ENCODE measurements at places on chromosomes 16 and 17.

- no peak for DNase-seq
Observed at GRCh38 chr17:50274142-50274896, at the start of gene TMEM92. TSS of gene TMEM92 (plus strand) at chr17:50274466. CDS start at chr17:50274502, 36 bp downstream.

DNA sequence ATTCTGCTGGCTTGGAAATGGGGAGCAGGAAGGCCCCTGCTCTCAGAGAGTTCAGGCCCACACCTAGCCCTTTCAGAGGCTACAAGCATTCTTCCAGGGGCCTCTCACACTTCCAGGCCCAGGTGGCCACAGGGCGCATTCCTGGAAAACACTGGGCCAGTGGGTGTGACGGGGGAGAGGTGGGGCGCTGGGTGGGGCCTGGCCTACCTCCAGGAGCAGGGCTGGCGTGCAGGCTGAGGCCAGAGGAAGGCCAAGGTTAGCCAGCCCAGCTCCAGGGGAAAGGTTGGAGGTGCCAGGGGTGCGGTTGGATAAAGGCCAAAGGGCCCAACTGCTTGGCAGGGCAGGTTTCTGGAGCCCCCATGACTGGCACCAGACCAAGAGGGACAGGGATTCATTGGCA lies 198.2 kb downstream of the MAF start:
- no peak for DNase-seq

- no peak for DNase-seq
Observed at GRCh38 chr17:59332749-59333377, 1.4 kb downstream of the YPEL2 start.

DNA sequence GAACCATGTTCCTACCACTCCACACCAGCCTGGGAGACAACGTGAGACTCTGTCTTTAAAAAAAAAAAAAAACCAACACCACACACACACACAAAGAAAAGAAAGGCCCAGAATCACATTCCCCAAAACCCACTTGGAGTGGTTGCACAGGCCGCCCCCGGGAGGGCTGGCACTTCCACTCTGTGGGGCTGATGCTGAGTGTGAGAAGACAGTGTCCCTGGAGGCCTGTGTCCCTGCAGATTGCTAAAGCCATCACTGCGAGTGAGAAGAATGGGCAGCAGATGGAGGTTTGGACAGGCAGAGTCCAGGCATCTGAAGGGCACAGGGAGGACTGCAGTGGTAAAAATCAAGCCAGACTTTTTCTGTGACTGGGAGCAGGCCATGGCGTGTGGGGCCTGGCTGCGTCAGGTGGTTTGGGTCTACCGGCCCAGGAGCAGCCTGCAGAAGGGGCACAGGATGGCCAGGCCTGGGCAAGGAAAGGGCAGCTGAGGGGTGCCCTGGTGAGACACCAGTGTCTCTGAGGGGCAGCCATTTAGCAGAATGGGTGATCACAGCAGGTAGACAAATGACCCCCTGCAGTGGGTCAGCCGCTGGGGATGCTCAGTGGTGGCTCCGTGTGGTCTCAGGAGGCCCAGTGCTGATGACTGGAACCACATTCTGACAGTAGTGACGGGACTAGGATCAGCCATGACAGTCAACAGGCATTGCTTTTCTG lies 13.1 kb downstream of the CTRB2 start:
- no peak for DNase-seq

DNA sequence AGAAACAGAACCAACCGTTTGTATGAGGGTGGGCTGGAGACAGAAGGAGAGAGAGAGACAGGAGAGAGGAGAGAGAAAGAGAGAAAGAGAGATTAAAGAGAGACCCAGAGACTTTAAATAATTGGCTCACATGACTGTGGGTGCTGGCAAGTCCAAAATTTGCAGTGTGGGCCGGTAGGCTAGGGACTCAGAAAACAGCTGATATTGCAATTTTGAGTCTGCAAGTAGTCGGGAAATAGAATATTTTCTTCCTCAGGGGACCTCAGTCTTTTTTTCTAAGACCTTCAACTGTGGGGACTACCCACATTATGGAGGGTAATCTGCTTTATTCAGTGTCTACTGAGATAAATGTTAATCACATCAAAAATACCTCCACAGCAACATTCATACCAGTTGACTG lies 1439.0 kb downstream of the CDH11 start:
- no peak for DNase-seq

DNA sequence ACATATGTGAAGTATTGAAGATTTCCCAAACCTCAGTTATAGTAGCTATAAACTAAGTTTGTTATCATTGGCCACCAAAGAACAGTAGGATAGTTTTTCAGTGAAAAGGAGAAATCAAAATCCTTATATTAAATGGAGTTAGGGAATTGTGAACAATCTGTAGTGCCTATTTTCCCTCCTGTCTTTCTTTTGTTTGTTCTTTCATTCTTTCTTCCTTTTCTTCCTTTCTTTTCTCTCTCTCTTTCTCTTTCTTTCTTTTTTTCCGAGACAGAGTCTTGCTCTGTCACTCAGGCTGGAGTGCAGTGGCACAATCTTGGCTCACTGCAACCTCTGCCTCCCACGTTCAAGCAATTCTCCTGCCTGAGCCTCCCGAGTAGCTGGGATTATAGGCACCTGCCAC lies 48.8 kb downstream of the SSH2 start:
- no peak for DNase-seq

DNA sequence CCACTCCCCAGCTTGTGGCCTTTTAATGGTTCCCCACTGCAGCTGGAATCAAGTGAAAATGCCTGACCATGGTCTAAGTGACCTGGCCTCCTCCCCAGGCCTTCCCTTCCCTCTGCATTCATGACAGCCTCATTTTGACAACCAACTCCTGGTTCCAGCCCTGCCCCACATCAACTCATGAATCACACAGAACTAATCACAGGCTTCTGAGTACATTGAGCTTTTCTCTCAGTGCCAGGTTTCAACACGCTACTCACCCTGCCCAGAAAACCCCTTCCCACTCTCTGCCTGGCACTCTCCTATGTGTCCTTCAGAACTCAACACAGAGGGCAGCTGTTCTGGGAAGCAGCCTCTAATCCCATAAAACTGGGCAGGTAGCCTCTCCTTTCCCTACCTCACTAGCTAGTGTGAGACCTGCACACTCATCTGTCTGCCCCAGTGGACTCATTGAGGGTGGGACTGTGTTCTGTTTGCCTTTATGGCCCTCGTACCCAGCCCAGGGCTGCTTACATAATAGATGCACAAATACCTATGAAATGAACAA lies 313.6 kb downstream of the GRIN2A start:
- DNase-seq = no peak

DNA sequence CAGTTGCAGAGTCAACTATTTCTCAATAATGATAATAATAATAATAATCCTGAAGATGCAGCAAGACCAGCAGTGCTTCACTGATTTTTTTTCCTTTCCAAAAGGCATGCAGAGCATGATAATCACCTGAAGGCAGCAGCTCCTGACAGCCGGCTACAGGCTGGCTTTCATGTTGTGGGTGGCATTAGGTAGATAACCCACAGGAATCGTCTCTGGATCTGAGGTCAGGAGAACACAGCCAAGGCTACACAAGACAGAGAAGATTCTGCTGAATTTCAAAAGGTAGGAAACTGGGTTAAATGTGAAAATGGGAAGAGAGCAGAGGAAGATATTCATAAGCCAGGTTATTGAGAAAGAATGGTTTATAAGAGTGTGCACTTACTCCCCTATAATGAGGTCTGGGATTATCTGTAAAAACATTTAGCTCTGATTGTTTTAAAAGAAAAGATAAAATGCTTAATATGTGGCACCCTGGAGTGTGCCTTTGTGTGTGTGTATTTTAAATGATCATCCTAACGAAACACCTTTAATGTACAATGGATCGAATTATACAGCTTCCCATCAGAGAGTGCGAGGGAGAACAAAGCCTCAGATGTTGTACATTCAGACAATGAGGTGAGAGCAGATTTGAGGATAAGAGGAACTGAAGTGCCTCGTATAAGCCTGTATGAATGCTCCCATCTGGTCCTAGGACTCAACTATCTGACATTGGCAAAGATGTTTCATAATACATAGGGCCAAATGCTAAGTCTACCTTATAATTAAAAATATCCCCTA lies 273.1 kb downstream of the PHKB start:
- DNase-seq = no peak

GRCh38 chr17:40022961-40023541 lies 7.8 kb downstream of the CSF3 start:
- DNase-seq = no peak

DNA sequence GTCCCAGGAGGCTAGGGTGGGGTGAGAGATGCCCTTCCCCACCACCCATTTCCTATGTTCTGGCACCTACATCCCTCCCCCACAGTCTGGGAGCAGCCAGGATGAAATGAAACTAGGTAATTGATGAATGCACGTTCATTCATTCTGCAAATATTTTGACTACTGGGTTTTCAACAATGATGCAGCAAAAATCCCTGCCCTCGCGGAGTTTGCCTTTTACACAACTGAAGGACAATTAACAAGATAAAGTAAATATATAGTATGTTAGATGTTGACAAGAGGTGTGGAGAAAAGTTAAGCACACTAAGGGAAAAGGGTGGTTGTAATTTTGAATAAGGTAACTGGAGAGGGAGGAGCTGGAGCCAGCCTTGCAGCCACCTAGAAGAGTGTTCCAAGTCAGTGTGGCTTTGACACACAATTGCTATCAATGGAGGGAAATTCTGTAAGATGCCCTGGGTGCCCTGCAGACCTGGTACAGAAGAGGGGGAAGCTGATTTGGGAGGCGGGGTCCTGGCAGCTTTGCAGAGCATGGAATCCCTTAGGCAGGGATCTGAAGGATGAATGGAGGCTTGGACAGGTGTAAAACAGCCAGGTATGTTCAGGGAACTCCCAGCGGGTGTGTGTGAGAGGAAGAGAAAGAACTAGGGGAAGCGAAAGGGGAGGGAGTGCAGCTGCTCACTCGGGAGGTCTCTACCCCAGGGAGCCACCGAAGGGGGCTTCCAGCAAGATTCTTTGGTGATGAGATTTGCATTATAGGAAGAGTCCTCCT lies 2.5 kb downstream of the TMEM92 start:
- no peak for DNase-seq

- DNase-seq = no peak
Observed at GRCh38 chr17:42289611-42290181, 1.4 kb downstream of the STAT5A start.

GRCh38 chr17:80316927-80317705 lies 56.5 kb downstream of the RNF213 start:
- no peak for DNase-seq

DNA sequence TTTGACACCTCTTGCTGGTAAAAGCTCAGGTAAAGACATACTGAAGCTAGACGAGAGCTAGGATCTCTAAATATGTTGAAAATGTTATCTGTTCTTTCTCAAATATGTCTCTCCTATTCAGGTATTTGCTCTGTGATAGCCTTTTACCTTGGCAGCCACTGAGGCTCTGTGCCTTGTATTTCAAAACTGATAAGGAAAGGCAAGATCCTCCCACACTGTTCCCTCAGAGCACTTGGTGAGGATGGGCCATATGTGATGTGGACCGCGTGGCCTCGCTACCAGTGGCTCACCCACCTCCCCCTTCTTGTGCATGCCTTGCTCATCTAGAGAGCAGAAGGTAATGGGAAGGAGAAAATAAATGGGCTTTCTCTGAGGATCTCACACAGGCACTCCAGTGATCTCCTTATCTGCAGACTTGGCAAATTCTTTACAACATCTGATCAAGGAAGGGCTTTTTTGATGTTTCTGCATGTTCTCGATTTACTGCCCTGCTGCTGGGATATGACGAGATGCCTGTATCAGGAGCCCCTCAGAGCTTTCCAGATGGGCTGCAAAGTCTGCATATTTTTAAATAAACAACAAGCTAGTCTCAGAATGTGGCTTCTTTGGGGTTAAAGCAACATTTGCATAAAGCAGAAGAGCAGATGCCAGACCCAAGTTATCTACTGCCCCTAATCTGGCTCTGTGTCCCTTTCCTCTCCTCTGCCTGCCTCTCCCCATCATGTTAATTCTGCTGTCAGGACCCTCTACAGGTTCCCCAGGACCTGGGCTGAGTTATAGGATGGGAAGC lies 16.9 kb downstream of the HOXB1 start:
- DNase-seq = no peak

DNA sequence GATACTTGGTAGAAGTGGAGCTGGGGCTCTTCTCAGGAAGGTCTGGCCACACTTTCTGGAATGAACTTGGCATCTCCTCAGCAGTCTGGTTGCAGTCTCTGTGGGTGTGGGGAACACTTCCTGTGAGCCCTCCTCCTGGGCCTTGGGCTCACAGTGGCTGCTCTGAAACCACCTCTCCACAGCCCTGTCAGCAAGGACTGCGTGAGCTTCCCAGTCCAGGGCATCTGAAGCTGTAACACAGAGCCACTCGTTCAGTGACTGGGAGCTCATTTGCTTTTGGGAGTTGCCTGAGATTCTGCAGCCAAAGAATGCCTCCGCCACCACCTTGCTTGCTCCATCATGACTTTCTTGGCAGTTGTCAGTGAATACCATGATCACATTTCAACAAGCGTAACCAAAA lies 60.0 kb downstream of the CLEC16A start:
- no peak for DNase-seq

Measured in KG1 (cell line).